ENCODE measurements at places on chromosomes 4 and X.

DNA sequence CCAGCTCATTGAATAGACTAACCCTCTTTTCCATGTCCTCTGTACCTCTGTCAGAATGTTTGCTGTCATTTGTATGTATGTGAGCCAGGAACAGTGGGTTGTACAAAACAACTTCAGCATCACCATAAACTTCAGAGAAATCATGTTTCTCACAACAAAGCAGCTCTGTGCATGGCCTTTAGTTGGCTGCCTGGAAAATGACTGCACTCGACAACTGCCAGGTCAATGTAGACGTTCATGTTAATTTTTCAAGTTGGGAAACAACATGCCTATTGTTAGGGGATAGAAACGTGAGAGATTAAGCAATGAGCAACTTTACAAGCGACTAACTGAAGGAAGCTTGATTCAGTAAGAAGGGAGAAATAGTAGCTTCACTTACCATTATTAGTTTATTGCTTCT lies 17.9 kb upstream of the CXCL11 start:
- ATAC-seq: no peak

DNA sequence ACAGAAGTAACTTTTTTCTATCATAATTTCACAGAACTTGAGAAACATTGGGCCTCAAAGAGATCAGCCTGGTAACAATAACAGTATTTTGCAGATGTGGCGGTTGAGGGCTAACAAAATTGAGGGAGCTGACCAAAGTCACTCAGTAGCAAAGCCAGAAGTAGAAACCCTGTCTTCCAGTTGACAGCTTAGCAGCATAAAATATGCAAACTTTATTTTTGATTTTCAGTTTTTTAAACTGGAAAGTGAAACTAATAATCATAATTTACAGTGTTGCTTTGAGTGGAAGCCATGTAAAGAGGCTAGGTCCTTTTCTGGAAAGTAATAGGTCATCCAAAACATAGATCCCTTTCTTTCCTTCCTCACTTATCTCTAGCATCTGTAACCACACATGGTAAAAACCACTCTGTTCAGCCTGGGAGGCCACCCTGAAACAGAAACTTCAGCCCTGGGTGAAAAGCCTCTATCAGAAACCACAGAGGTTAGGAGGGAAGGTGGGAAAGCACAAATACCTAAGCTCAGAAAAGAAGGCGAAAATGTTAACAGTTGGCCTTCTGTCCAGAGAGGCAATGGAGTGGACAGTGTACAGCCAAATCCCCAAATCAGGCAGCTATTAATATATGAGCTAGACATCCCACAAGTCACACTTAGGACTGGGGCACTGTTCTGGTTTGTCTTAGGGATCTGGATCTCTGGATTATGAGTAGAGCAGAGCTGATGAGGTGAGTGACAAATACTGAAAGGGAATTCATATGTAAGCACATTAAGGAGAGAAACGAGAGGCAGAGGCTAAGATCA lies 61.1 kb upstream of the ARSJ start:
- peak; percentile 72 for ATAC-seq

- no peak for ATAC-seq
Measured at GRCh38 chrX:155514225-155514624, 55.8 kb upstream of the F8A3 start.

GRCh38 chrX:145923376-145923775 lies 105.7 kb downstream of the SLITRK2 start:
- no peak for ATAC-seq

- ATAC-seq: no peak
Measured at GRCh38 chrX:22795671-22796070, 204.1 kb upstream of the DDX53 start.

DNA sequence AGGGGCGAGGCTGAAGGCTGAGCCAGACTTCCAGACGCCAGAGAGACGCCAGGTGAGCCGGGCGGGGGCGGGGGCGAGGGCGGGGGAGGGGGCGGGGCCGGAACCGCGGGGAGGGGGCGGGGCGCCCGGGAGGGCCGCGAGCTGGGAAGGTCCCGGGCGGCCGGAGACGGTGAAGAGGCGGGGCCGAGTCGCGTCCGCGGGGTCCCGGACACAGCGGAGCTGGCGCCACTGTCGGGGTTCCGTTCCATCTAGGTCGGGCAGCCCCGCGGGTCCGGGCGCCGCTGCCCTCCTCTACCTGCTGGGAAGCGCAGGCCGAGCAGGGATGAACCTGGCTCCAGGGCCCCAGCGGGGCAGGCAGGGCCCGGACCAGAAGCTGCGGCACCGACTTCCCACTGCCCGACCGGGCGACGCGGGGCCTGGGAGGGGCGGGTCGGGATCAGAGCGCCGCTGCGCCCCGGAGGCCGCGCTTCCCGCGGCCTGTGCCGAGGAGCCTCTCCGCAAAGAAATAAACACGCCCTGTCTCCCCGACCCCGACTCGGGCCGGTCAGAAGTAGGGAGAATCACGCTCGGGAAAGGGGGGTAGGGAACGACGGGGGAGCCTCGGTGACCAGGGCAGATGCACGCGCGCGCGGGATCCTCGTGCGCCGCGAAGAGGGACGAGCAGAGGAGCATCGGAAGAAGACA lies 10.6 kb downstream of the HMX1 start:
- no peak for ATAC-seq

GRCh38 chr4:94533405-94534223 lies 81.9 kb downstream of the PDLIM5 start:
- ATAC-seq: no peak

DNA sequence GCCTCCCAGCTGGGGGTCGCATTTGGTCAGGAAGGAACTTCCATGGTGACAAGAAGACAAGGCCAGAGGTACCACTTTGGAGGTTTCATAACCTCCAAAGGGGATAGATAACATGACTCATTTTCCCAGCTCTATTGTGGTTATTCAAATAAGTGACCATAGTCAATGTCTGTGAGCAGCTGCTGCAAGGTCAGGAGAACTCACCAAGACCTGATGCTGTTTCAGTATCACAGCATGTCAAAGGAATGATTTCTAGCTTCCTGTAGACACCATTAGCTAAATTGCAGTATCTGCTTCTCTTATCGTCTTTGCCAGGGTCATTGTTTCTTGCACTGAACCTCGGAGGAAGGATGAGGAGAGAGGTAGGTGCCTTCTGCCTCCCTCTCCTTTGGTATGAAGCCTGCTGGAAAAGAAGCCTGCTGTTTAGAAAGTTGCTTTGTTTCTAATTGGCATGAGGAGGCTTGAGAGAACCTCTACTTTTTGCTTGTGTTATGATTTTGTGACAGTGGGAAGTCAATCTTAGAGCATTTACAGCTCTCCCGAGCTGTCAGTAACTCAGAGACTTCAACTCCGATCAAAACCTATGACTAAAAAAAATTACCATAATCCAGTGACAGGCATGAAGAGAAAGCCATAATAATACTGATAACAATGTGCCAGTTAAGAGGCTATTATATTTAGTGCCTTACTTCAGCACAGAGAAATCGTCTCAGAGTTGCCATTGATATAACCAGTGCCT lies 38.0 kb upstream of the GATB start:
- ATAC-seq: no peak

DNA sequence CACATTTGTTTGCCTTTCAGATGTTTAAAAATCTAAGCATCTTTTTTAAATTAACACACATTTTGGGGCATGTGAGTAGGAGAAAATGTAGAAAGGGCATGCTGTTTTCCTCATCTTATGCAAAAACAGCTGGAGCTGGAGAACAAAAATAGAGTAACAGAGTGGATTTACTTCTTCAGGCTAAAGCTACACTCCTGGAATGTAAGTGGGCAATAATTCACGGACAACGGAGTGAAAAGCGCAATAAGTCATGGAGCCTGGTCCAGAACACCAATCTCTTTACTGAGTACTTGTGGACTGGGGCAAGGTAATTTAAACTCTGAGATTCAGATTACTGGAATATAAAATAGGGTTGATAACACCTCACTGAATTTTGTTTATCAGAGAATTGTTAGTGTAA lies 1018.8 kb upstream of the HS3ST1 start:
- ATAC-seq: no peak

DNA sequence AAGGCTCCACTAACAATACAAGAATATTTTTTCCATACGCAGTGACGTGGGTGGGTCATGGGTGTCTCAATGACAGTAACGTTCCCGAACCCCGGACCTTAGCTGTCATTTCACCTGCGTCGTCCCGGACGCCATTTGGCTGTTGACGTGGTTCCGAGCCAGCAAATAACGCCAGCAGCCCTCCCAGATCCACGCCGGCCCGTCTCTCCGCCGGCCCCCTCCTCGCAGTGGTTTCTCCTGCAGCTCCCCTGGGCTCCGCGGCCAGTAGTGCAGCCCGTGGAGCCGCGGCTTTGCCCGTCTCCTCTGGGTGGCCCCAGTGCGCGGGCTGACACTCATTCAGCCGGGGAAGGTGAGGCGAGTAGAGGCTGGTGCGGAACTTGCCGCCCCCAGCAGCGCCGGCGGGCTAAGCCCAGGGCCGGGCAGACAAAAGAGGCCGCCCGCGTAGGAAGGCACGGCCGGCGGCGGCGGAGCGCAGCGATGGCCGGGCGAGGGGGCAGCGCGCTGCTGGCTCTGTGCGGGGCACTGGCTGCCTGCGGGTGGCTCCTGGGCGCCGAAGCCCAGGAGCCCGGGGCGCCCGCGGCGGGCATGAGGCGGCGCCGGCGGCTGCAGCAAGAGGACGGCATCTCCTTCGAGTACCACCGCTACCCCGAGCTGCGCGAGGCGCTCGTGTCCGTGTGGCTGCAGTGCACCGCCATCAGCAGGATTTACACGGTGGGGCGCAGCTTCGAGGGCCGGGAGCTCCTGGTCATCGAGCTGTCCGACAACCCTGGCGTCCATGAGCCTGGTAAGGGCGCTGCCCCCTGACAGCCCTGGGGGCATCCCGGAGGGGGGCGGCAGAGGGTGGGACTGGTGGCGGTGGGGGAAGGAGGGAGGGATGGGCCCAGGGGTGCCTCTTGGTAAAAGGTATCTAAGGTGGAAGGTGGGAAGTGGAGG lies at the start of gene CPE:
CPE (plus strand) TSS at position 264 of the 933 bp plus-strand sequence; CDS start at position 478, 214 bp downstream.
- ATAC-seq: peak; percentile 92

- ATAC-seq: no peak
Measured at GRCh38 chr4:124515591-124515990, 196.9 kb downstream of the ANKRD50 start.

DNA sequence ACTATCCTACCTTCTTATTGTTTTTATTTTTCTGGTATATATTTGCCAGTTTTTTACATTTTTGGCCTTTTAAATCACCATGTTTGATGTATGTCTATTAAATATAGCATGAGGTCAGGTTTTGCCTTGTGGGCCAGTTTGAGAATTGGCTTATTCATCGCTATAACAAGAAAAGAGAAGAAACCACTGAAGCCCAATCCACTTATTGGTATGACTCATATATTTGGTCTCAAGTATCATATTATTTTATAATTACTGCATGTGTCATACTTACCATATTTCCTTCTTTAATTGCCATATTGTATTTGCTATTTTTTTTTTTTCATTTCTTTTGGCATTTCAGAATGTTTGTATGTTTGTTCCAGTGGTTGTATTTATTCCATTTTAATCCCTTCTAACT lies 99.3 kb downstream of the IRF2 start:
- ATAC-seq: peak; percentile 53

GRCh38 chrX:1502853-1503252 lies 34.1 kb downstream of the P2RY8 start:
- no peak for ATAC-seq

GRCh38 chrX:8849458-8849857 lies 48.3 kb upstream of the FAM9A start:
- ATAC-seq: no peak

DNA sequence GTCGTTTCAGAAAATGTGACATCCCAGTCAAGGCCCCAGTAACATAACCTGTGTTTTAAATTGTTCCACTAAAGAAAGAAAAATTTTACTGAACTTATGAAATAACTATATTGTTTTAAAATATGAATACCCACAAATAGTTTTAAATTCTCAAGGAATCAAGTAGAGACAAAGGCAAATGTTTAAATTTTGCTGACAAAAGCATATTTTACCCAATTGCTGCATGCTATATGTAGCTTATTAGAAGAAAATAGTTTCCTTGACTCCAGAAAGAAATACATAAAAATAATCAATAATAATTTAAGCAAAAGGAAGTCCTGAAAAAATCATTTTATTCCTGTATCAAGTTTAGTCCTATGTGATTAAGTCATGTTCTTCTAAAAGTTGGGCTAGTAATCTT lies 481.3 kb upstream of the ADGRL3 start:
- ATAC-seq: no peak

GRCh38 chr4:151276787-151277562 lies at the start of gene PRSS48:
PRSS48 (plus strand) TSS chr4:151277161; CDS start chr4:151277173, 12 bp downstream.
- ATAC-seq: peak; percentile 45

- peak; percentile 98 for ATAC-seq
Measured at GRCh38 chr4:176123710-176124407, 58.2 kb downstream of the WDR17 start.

- no peak for ATAC-seq
Measured at GRCh38 chrX:134026565-134027311, 41.3 kb upstream of the GPC3 start.

- no peak for ATAC-seq
Measured at GRCh38 chr4:177826973-177827372, 384.7 kb upstream of the AGA start.

DNA sequence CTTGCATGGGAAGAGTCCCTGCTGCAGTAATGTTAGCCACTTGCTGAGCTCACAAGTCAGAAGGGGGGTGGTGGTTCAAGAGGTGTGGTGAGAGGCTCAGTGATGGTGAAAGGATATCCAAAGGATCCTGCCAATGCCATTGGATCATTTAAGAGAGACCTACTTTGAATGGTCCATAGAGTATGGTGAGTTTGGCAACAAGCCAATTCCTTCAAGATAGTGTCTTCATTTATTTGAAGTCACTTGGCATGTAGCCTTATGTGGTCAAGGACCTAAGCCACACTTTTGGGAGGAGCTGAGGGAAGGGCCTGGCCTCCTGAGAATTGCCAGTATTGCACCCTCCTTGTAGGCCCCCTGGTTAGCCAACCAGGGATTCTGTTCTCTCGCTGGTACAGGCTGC lies 87.9 kb downstream of the TSPAN7 start:
- no peak for ATAC-seq

Measured in activated T-helper 17 cell treated with anti-CD3 and anti-CD28 coated beads, Interleukin-2, amount 50 U/mL, for 72 hours (primary cell).